Heart right ventricle (tissue), 16 donors: ENCODE measurements at places on chromosomes 6 and 20. TPM values are rescaled to one million over a fixed set of nuclear protein-coding genes. Genes with fewer than 3 reads are reported as not detected.

The SAMD5 gene
- 0.37 TPM for polyA plus RNA-seq

The LY6G5C gene
- 2.6 TPM for polyA plus RNA-seq

The VPS52 gene
- 45.7 TPM for polyA plus RNA-seq

The NKAIN4 gene
- polyA plus RNA-seq: not detected

The QKI gene
- 86.2 TPM for polyA plus RNA-seq

The UBD gene
- not detected for polyA plus RNA-seq

The TMEM217 gene
- polyA plus RNA-seq: 0.29 TPM

The BMP7 gene
- polyA plus RNA-seq: 0.72 TPM

The PPIL4 gene
- polyA plus RNA-seq: 15.1 TPM

The RAB23 gene
- 4.5 TPM for polyA plus RNA-seq

The SPATA25 gene
- 0.65 TPM for polyA plus RNA-seq

The COL21A1 gene
- polyA plus RNA-seq: 46.7 TPM

The PHACTR1 gene
- 17.0 TPM for polyA plus RNA-seq

The FAM83C gene
- not detected for polyA plus RNA-seq
